ENCODE measurements at places on chromosomes 1 and 21.

- no peak for DNase-seq
Measured at GRCh38 chr21:28111151-28111619, 881.5 kb downstream of the LTN1 start.

DNA sequence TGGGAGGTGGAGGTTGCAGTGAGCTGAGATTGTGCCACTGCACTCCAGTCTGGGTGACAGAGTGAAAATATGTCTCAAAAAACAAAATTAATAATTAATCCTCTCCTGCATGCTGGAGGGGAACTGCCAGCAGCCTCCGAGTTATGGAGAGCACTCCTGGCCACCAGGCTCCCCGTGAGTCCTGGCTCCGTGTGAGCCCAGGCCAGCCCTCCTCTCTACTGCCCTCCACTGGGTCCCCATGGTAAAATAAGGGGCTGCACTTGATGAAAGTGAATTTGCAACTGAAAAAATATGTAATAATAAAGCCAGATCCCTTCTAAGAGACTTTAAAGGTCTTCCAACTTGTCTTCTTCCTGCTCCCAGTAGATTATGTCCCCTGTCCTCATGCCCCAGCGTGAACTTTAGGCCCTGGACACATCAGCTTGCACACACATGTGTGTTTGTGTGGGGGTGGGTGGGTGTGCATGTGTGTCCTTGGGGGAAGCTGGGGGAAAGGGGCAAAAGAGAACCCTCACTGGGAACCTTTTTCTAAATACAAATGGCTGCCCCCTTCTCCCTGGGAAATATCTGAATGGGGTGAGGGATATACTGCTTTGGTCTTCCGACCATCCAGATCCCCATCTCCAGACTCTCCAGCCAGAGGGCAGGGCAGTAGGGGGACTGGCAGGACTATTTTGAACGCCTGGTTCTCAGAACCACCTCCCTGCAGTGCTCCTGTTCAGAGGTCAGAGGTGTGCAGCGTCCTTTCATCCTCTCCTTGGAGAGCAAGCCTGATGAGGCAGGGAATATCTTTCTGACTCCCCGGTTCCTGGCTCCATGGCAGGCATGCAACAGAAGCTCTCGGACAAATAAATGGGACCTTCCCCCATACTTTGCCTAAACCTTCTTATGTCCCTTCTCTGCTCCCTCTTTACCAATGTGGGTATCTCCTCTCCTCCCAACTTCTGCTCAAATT is 26.2 kb downstream of the NEK2 start:
- DNase-seq = no peak

- DNase-seq = no peak
Measured at GRCh38 chr1:220843481-220844011, 35.7 kb upstream of the HLX start.

DNA sequence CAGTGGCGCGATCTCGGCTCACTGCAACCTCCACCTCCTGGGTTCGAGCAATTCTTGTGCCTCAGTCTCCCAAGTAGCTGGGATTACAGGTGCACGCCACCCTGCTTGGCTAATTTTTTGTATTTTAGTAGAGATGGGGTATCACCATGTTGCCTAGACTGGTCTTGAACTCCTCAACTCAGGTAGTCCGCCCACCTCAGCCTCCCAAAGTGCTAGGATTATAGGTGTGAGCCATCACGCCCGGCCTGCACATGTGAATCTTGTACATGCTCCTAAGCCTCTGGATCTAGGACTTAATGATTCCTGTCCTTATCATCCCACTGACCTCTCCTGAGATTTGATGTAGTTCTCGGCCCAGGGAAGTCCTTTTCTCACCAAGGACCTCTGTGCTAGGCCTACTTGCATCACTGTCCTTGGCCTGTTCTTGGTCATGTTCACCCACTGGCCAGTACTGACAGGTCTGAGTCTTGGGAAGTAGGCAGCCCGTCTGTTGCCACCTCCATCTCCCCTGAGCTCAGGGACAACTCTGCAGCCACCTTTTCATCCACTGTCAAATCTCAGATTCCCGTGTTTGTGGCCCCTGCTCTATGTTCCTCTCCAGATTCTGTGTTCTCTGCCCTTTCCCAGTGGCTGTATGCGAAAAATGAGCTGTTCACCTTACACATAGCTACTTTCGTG is 9.4 kb downstream of the HYI start:
- DNase-seq = no peak

GRCh38 chr1:219993554-219994433 is 52.5 kb downstream of the EPRS1 start:
- no peak for DNase-seq

DNA sequence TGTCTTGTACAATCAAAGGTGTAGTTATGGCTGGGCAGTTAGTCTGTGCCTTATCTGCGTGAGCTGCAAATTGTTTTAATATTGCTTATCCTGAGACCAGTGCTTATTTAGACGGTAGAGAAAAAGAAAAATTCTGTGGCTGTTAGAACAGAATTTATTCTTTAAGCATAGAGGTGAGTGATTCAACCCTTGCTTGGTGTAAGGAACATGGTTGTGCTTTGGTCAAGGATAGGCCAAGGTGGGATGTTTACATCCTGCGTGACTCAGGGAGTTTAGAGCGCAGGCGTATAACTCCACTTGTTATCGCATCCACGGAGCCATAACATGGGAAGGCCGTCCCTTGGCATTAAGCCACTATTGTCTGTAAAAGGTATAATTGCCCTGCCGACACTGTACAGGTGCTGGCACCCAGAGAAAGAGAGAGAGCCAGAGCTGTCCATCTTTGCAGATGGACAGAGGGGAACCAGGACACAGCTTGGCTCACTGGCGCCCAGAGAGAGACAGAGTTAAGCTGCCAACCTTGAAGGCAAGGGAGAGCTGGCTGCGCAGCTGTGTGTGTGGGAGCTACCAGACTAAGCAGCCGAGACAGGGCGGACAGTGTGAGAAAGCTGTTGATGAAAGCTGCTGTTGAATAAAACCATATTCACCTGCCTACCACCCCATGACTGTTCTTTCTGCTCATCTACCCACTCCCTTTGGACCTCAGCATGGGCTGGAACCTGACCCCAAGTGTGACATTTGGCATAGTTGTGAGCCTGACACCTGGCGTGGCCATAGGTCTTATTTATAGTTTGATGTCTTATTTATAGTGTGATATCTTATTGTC is 200.4 kb downstream of the DYRK1A start:
- DNase-seq = no peak

- DNase-seq = no peak
Measured at GRCh38 chr1:50454911-50455310, 31.7 kb upstream of the DMRTA2 start.

DNA sequence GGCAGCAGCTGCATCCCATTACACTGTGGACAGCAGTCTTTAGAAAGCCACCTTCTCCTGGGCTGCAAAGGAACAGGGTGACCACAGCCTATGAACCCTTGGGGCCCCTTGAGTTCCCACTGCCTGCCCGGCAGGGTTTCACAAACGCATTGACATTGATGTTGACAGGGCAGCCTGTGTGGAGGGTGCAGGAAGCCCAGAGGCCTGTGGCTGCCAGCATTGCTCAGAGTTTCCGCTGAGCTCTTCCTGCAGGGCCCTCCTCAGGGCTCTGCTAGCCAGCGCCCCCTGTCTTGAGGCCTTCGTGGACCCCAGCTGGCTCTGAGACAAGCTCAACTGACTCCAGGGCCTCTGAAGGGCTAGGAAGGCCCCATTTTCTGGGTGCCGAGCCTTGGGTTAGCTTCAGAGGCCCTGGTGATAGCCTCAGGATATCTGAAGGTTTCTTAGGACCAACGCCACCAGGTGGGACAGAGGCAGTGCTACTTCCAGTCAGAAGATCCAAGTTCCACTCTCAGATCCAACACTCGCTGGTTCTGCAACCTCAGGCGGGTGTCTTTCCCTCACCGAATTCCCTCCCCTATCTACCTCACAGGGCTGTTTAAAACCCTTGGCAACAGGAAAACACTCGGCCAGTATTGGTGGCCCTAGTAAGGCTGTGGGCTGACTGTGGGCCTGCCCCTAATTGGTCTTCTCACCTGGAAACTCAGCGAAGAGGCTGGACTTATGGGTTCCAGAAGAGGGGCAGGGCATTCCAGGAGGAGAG is 27.2 kb upstream of the EPS8L3 start:
- DNase-seq = peak; percentile 20

DNA sequence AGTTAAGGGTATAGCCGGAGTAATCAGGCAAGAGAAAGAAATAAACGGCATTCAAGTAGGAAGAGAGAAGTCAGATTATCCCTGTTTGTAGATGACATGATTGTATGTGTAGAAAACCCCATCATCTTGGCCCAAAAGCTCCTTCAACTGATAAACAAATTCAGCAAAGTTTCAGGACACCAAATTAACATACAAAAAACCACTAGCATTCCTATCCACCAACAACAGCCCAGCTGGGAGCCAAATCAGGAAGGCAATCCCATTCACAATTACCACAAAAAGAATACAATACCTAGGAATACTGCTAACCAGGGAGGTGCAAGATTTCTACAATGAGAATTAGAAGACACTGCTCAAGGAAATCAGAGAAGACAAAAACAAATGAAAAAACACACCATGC is 45.3 kb downstream of the MAST2 start:
- no peak for DNase-seq

DNA sequence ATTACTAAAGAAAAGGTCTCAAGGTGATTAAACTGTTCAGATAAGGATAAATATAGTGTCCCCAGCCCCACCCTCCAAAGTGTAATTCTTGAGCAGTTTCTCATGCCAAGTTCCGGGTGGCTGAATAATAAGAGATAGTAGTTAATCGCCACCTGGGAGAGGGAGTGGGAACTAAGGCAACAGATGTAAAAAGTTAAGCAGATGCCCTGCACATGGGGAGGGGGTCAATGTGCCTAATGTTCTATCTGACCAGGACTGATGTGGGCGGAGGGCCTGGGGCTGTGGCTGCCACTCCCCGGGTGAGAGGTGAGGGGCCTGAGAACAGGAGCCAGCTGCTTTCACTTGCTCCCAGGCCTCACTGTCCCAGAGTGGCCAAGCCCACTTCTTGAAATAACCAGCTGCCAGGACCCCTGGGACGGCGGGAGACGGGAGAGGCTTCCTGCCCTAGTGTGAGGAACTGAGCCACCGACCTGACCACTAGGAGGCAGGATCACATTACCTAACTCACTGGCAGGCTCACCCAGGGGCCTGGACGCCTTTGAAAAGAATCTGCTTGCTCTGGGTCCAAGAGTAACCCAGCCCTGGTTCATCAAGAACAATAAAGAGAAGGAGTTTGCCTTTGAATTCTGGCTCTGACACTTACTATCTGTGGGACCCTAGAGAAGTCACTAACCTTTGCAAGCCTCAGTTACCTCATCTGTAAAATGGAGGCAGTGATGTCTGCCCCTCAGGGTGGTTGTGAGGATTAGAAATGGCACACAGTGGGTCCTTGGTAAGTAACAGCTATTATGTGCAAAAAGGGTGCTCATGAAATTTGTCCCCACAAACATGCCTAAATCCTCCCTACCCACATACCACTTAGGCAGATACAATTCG is 179.2 kb downstream of the ATG4C start:
- DNase-seq = no peak

GRCh38 chr1:148362626-148363438 is 120.3 kb downstream of the PPIAL4G start:
- no peak for DNase-seq

GRCh38 chr1:56147034-56147433 is 432.3 kb downstream of the PLPP3 start:
- no peak for DNase-seq

- DNase-seq = no peak
Measured at GRCh38 chr21:43864962-43865539, at the start of gene AGPAT3. Gene AGPAT3, plus strand, starts transcription at chr21:43865223. Its CDS starts 94,459 bp downstream, at chr21:43959682.

- DNase-seq = no peak
Measured at GRCh38 chr1:43545695-43546387, 15.2 kb downstream of the PTPRF start.

- no peak for DNase-seq
Measured at GRCh38 chr1:100832694-100833428, 61.8 kb downstream of the EXTL2 start.

DNA sequence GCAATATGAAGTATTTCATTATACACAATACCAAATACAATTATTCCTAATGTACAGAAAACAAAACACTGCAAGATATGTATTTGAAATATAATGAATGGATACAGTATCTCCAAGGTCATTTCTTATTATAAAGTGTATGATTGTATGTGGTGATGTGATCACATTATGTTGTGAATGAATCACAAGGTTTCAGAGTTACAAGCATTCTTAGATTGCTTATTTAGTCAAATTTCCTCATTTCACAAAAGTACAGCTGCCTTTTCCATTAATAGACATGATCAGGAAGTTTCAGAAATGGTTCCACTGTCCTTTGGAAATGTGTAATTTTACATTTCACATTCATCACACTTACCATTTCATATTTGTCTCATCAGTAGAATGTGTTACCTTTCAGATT is 28.3 kb upstream of the NEK7 start:
- DNase-seq = no peak

GRCh38 chr21:40719615-40720014 is 127.3 kb downstream of the DSCAM start:
- no peak for DNase-seq

DNA sequence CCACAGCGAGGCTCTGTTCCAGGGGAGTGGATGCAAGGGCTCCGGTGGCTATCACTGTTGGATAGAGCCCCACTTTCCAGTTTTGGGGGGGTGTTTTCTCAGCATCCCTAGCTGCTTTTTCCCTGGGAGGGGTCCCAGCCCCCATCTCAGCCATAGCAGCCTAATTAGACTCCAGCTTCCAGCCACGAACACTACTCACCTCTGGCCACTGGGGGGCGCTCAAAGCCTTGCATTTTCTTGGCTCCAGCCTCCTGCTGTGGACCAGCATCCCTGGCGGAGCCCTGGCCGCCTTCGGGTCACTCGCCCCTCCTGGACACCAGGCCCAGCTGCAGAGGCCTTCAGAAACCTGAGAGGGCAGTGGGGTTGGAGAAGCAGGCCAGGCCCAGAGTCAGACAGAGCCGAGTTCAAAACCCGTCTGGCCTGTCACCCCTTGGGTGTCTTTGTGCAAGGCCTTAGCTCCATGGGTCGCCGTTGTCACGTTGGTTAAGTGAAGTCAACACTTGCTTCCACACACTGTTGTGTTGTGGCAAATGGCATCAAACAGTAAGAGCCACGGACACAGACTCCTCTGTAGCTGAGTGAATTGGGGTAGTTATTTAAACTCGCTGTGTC is 93.5 kb upstream of the ACTL8 start:
- peak; percentile 43 for DNase-seq

GRCh38 chr1:184966989-184967388 is 7.3 kb downstream of the NIBAN1 start:
- DNase-seq = no peak

- no peak for DNase-seq
Measured at GRCh38 chr1:94113589-94114226, 7.2 kb downstream of the ABCA4 start.

DNA sequence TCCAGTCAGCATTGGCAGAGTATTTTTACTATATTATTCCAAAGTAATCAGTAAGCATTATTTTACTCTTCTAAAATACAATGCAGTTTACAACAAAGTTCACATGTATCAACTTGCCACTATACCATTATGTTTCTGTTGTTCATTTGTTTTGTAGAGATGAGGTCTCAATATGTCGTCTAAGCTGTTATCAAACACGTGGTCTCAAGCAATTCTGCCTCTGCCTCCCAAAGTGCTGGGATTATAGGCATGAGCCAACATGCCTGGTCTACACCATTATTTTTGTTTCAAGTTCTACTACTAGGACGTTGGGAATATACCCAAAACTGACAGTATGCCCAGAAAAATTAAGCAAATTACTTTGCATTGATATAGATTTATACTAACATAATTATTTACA is 19.8 kb downstream of the FAF1 start:
- DNase-seq = no peak

- no peak for DNase-seq
Measured at GRCh38 chr21:33384841-33385331, 18.3 kb upstream of the IFNGR2 start.

GRCh38 chr1:62613325-62613727 is 16.0 kb downstream of the ANGPTL3 start:
- no peak for DNase-seq

Measured in omental fat pad (tissue), 4 donors.